ENCODE measurements at places on chromosomes 4 and X.

DNA sequence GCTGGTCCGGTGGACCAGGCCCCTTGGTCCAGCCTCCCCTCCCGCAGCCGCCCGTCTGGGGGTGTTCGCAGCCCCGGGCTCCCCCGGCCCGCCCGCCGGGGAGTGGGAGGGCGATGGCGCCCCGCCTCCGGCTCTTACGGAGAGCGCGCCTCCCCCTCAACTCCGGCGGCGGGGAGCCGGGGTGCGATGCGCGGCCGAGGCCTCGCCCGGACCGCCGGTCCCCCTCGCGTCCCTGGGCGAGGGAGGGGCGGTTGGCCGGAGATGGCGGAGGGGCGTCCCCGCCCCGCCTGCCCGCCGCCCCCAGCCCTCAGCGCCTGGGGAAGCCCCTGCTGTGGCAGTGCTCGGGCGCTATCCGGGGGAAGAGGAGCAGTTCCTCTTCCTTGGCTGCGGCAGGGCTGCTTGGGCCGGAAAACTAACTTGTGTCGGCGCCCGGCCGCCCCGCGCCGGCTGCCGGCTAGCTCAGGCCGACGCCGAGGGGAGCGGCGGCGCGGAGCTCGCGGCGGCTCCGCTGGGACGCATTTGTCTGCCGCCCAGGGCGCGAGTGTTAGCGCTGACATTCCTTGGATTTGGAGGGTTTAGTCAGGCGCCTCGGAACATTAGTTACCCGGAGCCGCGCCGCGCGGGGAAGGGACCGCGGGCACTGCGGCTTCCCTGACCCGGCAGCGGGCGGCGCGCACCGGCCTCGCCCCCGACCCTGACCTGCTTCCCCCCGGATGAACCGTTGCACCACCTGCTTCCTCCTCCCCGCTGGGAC, 994 bp downstream of the GALNT7 start:
- DNase-seq: peak; percentile 67

GRCh38 chrX:85109235-85109634, 105.6 kb downstream of the APOOL start:
- DNase-seq: no peak

DNA sequence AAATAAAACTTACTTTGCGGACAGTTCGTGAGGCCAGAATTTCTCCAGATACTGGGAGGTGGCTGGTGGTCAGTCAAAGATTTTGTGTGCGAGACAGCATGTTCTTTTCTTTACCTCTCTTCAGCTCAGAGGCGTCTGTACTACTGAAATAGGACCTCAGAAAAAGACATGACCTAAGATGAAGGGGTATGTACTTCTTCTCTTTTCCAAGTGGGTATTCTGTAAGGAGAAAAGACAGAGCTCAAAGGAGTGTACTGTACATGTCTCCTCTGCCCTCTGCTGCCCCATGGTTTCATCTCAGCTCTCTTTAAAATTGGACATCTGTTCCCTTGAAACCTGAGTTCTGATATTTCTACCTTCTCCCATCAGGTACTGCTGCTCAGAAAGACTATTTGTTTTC, 38.1 kb downstream of the SEPTIN11 start:
- no peak for DNase-seq

GRCh38 chrX:36978886-36979285, 29.3 kb upstream of the FAM47C start:
- peak; percentile 1 for DNase-seq

DNA sequence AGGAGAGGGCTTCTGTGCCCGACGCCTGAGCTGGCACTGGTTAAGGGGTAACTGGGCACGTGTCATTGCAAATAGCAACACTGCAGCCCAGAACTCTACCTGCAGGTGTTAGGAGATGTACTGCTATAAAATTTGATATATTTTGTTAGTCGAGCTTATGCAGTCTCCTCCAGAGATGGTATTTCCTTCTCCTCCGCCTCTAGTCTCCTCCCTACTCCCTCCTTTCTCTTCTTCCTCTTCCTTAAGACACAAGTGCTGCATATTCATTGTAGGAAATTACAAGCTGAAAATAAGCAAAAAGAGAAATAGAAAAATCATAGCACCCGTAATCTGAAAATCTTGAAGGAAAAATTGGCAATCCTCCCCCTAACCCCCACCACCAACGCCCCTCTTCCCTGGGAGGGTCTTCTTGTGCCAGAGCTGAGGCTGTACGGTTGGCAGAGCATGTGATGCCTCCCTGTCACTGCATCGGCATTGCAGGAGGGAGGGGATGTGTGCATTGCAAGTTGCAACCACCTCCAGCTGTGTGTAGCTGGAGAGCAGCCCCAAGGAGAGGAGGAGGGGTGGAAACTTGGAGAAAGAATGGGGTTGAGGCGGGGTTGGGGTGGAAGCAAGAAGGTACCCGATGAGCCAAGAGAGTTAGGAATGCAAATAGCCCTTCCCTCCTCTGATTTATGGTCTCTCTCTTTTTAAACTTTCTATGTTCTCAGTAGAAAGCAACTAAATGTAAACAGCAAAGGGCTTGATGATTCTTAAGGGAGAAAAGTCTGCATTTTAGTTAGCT, 48.3 kb upstream of the MND1 start:
- DNase-seq: no peak

- DNase-seq: no peak
Observed at GRCh38 chrX:112851161-112851779, 10.6 kb upstream of the AMOT start.

Data from lung microvascular endothelial cell (primary cell).